ENCODE measurements at places on chromosomes 12 and 14.

DNA sequence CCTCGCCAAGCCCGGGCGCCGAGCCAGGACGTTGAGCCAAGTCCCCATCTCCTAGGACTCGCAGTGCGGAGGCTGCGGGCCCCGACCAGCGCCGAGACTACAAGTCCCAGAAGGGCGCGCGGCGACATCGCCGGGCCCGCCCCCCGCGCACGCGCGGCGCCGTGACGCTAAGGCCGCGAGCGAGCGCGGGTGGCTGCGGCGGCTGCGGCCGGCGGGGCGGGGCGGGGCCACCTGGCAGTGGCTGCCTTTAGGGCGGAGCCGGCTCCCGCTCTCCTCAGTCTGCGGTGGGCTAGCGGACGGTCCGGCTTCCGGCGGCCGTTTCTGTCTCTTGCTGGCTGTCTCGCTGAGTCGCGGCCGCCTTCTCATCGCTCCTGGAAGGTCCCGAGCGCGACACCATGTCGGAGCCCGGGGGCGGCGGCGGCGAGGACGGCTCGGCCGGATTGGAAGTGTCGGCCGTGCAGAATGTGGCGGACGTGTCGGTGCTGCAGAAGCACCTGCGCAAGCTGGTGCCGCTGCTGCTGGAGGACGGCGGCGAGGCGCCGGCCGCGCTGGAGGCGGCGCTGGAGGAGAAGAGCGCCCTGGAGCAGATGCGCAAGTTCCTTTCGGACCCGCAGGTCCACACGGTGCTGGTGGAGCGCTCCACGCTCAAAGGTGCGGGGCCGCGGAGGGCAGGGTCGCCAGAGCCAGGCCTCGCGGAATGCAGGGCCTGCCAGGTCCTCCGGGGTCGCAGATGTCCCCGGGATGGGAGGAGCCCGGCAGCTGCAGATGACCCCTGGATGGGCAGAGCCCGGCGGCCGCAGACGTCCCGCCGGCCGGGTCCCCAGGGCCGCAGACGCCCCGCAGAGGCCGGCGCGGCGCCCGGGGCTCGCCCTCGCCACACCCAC is at the start of gene DYNC1H1:
Gene DYNC1H1, plus strand, starts transcription at position 277 of the 884 bp plus-strand sequence. Its CDS starts 119 bp downstream, at position 396.
- DNase-seq, result peak; percentile 90

- peak; percentile 57 for DNase-seq
Observed at GRCh38 chr12:92079054-92079385, 66.6 kb downstream of the BTG1 start.

- DNase-seq, result no peak
Observed at GRCh38 chr14:58107041-58107440, 45.0 kb downstream of the ARMH4 start.

- DNase-seq, result no peak
Observed at GRCh38 chr12:132537836-132538662, 48.1 kb downstream of the FBRSL1 start.

DNA sequence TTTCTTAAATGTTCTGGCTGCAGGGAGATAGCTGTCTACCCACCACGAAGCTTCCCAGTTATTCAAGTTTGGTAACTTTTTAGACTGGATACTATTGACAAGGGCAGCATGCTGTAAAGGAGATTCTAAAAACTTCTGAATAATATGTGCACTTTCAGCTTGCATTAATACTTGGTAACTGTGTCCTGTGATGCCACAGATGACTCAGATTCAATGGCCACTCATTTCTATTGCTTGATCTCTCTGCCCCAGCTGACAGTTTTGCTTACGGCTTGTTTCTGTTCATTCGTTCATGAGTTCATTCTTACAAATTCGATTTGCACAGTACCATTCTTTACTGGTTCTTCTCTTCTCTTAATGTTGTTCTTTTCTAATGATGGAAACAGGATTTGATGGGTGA is 142.8 kb downstream of the PELI2 start:
- DNase-seq, result no peak

DNA sequence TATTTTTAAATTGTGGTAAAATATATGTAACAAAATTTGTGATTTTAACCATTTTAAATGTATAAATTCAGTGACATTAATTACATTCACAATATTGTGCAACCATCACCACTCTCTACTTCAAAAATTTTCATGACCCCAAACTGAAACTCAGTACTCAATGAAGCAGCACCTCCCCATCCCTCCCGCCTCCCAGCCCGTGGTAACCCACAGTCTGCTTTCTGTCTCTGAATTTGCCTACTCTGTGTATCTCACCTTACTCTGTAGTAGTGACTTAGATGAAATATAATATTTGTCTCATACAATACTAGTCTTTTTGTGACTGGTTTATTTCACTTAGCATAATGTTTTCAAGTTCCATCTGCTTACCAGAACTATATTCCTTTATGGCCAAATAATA is 36.2 kb downstream of the EML1 start:
- DNase-seq, result no peak

GRCh38 chr12:111557271-111558106 is 41.6 kb downstream of the ATXN2 start:
- peak; percentile 82 for DNase-seq

DNA sequence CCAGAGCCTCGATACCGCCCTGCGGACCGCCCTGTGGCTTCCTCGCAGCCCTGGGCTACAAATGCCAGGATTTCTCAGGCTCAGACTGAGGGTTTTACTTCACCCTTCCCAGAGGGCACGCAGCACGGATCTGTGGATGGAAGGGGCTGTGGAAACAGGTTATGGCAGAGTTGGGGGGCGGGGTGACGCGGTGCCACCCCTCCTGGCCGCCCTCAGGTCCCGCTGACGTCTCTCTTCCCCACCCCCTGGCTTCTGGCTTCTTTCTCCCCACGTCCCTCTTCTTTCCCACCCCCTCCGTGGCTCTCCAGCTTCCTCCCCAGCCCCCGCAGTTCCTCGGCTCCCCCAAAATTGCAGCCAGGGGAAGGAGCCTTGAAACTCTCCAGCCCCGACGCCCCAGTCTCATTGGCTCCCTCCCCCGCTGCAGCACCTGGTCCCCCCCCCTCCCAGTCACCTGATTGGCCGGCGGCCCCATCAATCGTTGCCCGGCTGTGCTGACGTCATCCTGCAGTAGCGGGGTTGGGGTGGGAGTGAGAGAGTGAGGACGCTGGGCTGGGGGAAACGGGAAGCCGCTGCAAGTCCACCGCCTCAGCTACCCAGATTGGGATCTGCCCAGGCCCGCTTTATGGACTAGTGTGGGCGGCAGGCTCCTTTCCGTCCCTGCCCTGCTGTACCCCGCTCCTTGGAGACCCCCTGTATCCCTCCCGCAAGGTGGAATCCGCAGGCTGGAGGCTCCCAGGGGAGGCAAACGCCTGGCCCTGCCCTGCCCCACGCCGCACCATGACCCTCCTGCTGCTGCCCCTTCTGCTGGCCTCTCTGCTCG is at the start of gene CLSTN3:
Gene CLSTN3, plus strand, starts transcription at position 500 of the 820 bp plus-strand sequence. Its CDS starts 278 bp downstream, at position 778.
- DNase-seq, result peak; percentile 70

GRCh38 chr14:51294951-51295525 is 55.0 kb downstream of the TMX1 start:
- DNase-seq, result no peak

- DNase-seq, result no peak
Observed at GRCh38 chr12:53623548-53624385, 2.4 kb downstream of the ATF7 start.

DNA sequence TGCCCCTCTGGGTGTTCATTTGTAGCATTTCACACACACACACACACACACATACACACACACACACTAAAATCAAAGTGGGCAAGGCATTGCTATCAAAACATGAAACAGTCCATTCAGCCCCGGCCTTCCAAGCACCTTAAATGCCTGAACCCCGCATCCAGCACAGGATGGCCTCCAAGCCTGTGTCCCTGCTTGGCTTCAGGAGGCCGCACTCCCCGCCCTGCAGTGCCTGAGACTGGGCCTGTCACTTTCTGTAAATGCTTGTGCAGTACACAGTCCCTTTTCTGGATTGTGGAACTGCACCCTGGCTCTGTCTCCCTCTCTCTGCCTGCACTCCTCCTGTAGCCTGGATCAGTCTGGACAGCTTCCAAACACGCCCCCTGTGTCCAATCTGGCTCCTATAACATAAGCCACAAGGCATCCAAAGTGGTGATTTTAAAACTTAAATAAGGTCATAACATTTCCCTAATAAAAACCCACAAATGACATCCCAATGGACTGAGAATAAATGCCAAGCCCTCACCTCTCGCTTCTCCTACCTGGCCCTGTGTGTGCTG is 972.2 kb upstream of the TMEM132C start:
- no peak for DNase-seq

- DNase-seq, result no peak
Observed at GRCh38 chr12:18470251-18470650, 208.9 kb downstream of the PIK3C2G start.

- no peak for DNase-seq
Observed at GRCh38 chr12:24795699-24796347, 153.1 kb downstream of the BCAT1 start.

GRCh38 chr12:109670731-109671130 is 42.9 kb upstream of the FAM222A start:
- DNase-seq, result no peak

DNA sequence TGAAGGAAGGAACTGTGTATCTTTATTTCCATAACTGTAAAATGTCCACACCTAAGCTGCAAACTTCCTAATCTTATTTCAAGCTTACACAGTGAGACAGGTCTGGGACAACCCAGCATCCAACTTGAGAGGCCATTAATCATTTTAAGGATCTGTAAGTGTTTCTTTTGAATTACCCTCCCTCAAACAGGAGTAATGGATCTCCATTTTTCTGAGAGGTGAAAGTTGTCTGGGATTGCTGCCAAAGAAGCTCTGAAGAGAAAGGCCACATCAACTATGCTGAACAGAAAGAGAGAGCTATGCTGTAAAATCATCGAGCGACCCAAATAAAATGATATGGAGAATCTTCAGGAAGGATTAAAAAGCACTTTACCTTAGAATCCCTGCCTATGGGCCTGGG is 131.7 kb upstream of the CPNE8 start:
- DNase-seq, result no peak

DNA sequence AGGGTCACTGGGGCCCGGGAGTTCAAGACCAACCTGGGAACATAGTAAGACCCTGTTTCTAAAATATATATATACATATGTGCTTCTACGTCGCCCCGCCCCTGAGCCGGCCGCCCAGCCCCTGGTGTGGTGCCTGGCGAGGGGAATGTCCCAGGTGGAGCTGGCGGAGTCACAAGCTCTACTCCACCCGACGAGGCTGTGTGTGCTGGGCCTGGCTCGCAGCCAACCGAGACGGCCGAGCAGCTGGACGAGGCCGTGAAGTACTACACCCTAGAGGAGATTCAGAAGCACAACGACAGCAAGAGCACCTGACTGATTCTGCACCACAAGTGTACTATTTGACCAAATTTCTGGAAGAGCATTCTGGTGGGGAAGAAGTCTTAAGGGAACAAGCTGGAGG is 22.1 kb upstream of the ITPK1 start:
- DNase-seq, result no peak

DNA sequence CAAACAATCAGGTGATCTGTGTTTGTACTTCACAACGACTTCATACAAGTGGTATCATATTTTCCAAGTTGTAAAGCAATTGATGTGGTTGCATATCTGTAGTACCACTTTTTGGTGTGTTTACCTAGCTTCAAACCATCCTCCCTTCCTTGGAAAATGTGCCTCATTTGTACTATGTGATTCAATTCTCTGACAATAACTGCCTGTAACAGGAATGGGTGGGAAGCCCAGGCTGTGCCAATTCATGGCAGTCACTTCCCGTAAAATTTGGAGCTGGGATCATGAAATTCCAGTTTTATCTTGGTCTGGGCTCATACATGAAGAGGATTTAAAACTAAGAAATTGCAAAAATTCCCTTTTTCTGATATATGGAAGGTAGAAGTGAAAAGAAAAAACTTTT is 250.1 kb downstream of the DIO2 start:
- no peak for DNase-seq

DNA sequence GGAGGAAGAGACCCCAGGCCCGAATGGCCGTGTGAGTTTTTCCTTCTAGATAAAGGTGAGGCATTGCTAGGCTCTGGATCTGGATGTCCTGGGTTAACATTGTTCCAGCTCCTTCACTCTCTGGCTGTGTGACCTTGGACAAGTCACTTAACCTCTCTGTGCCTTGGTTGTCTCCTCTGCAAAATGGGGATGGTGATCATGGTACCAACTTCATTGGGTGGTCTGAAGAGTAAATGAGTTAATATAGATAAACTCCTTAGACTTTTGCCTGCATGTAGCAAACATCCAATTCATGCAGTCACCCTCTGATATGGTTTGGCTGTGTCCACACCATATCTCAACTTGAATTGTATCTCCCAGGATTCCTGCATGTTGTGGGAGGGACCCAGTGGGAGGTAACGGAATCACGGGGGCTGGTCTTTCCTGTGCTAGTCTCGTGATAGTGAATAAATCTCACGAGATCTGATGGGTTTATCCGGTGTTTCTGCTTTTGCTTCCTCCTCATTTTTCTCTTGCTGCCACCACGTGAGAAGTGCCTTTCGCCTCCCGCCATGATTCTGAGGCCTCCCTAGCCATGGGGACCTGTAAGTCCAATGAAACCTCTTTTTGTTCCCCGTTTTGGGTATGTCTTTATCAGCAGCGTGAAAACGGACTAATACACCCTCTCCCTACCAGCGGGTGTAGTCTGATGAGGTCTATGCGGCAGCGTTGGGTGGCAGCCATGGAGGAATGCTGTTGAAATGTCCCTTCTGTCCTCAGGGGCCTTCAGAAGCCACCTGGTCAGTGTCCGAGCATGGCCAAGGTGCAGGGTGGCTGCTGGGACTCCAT is 256.1 kb downstream of the GLT1D1 start:
- DNase-seq, result no peak

GRCh38 chr12:45204757-45205156 is 11.1 kb upstream of the ANO6 start:
- no peak for DNase-seq

DNA sequence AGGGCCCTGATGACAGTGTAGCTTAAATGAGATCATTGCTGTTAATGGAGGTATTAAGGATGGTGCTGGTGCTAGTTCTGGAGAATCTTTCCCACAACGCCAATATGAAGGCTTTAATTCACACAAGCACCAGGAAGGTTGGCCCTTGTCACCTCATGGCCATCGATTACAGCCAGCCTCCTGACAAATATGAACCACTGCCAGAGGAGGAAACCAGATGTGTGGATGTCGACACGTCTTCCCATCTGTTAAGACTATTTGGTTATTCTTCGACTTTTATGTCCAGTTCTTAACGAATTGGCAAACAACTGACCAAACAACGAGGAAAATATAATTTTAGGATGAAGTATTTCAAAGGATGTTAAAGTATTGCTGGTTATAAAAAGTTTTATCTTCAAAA is 79.5 kb downstream of the PIK3C2G start:
- DNase-seq, result no peak

DNA sequence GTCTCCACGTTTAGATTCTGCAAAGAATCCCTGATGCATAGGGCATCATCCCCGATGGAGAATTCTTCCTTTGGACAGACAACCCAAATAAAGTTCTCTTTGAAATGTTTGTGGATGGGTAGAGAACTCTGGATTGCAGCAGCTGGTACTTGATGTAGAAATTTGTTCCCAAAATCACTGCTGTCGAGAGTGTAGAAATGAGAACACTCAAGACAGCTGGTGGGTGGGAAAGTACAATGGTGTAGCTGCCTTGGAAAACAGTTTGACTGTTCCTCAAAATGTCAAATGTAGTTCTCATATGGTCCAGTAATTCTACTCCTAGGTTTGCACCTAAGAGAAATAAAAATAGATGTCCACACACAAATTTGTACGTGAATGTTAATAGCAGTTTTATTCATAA is 671.5 kb upstream of the TMEM132C start:
- DNase-seq, result no peak

- no peak for DNase-seq
Observed at GRCh38 chr12:66166561-66166960, 3.2 kb downstream of the TMBIM4 start.

GRCh38 chr14:101879529-101880336 is 84.6 kb upstream of the DYNC1H1 start:
- DNase-seq, result no peak

- no peak for DNase-seq
Observed at GRCh38 chr12:13790317-13790716, 191.1 kb downstream of the GRIN2B start.

All from fibroblast of skin of back (primary cell).